ENCODE measurements at places on chromosomes 2 and 18. TPM values are rescaled to one million over a fixed set of nuclear protein-coding genes. Genes with fewer than 3 reads are reported as not detected.

DNA sequence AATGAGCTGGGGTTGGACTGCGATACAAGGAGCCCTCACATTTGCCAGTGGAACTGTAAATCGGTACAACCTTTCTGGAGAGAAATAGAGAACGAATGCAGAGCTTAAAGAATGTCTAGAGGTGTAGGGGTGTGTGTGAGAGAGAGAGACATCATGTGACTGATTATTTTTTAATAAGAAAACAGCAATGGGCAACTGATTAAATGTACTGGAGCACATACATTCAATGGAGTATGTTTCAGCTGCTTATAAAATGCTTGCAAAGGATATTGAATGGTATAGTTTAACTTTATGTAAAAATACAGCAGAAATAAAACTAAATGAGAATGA is 391 bp upstream of the TMEM17 start:
- H3K27ac ChIP-seq = no peak overlapping the region
- no peaks in the 10 kb centered on the region for H3K36me3 ChIP-seq
- no peaks in the 10 kb centered on the region for H3K27me3 ChIP-seq

GRCh38 chr18:59961070-59961469 is 61.3 kb downstream of the PMAIP1 start:
- no peaks in the 10 kb centered on the region for H3K36me3 ChIP-seq
- DNase-seq = no peak
- no peaks in the 10 kb centered on the region for H3K27me3 ChIP-seq
- H3K4me1 ChIP-seq = no peaks in the 10 kb centered on the region

DNA sequence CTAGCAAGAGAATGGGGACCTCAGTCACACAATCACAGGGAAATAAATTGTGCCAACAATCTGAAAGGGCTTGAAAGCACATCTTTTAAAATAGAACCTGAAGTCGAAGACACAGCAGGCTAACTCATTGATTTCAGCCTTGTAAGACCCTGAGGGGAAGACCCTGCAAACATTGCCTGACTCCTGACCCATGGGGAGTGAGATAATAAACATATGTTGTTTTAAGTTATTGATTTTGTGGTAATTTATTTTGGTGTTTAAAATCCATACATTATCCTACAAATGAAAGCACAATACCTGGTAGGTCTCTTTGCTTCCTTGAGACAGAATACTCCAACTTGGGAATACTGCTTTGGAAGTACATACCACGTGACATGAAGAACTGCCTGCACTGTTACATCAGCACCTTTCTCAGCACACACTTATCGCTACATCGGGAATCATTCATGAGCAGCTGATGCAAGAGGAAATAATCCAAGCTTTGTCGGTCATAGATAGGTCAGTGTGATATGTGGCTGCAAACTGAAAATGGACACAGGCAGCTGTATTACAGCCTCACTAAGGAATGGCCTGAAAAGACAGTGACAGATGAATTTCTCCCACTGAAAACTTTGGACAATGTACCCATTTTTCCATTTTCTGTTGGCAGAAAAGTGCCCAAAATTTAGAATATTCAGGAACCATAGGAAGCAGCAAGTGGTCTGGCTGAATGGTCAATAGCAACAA is 494.5 kb upstream of the MAP2 start:
- H3K27me3 ChIP-seq = no peaks in the 10 kb centered on the region
- H3K27ac ChIP-seq = no peak overlapping the region
- no peak for DNase-seq
- no peaks in the 10 kb centered on the region for H3K36me3 ChIP-seq
- no peak overlapping the region for H3K4me3 ChIP-seq
- no peaks in the 10 kb centered on the region for H3K4me1 ChIP-seq

- H3K4me1 ChIP-seq = no peaks in the 10 kb centered on the region
- H3K27me3 ChIP-seq = no peaks in the 10 kb centered on the region
- no peak overlapping the region for H3K4me3 ChIP-seq
- H3K27ac ChIP-seq = no peak overlapping the region
Measured at GRCh38 chr2:61340242-61340641, 130.6 kb downstream of the USP34 start.

DNA sequence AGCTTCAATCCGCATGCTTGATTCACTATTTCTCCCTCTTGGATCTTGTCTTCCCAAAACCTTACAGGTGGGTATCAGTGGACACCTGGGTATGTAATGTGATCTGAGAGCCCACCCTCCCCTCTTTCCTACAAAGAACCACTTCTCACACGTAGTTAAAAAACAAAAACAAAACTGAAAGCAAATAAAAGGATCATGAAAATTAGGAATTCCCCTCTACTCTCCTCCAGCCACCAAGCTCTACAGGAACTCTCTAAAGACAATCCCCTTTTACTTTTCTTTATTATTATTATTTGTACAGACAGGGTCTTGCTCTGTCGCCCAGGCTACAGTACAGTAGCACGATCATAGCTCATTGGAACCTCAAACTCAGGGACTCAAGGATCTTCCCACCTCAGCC is 40.8 kb upstream of the MYO1B start:
- peak overlapping the region; percentile 42 for H3K4me3 ChIP-seq
- no peak overlapping the region for H3K27ac ChIP-seq
- H3K4me1 ChIP-seq = peaks cover 22% of the 10 kb centered on the region

GRCh38 chr2:7567646-7568045 is 650.4 kb downstream of the RNF144A start:
- no peaks in the 10 kb centered on the region for H3K36me3 ChIP-seq
- peak overlapping the region; percentile 61 for H3K27ac ChIP-seq
- H3K27me3 ChIP-seq = no peaks in the 10 kb centered on the region
- peak; percentile 90 for DNase-seq

- peak overlapping the region; percentile 84 for H3K4me3 ChIP-seq
- peak overlapping the region; percentile 99 for H3K27ac ChIP-seq
- H3K36me3 ChIP-seq = no peaks in the 10 kb centered on the region
- peak; percentile 89 for DNase-seq
- no peaks in the 10 kb centered on the region for H3K27me3 ChIP-seq
Measured at GRCh38 chr2:96537066-96537733, 648 bp downstream of the ARID5A start.

- no peaks in the 10 kb centered on the region for H3K4me1 ChIP-seq
- H3K4me3 ChIP-seq = peak within 1 kb of the TSS; percentile 65
- peak within 1 kb of the TSS; percentile 45 for H3K27ac ChIP-seq
- peak; percentile 51 for DNase-seq
Measured at GRCh38 chr2:224039080-224039769, at the start of gene SERPINE2. Gene SERPINE2, minus strand, starts transcription at chr2:224039286. Its CDS starts 37,386 bp downstream, at chr2:224001900.

GRCh38 chr2:86138736-86139625 is 32.9 kb downstream of the PTCD3 start:
- H3K27me3 ChIP-seq = no peaks in the 10 kb centered on the region
- H3K36me3 ChIP-seq = peaks cover 39% of the 10 kb centered on the region
- no peaks in the 10 kb centered on the region for H3K4me1 ChIP-seq
- no peak overlapping the region for H3K27ac ChIP-seq
- H3K4me3 ChIP-seq = no peak overlapping the region

- H3K27ac ChIP-seq = no peak overlapping the region
- no peaks in the 10 kb centered on the region for H3K4me1 ChIP-seq
- no peaks in the 10 kb centered on the region for H3K27me3 ChIP-seq
- DNase-seq = peak; percentile 23
- no peak overlapping the region for H3K4me3 ChIP-seq
Measured at GRCh38 chr2:134988994-134989605, 58.1 kb downstream of the MAP3K19 start.

DNA sequence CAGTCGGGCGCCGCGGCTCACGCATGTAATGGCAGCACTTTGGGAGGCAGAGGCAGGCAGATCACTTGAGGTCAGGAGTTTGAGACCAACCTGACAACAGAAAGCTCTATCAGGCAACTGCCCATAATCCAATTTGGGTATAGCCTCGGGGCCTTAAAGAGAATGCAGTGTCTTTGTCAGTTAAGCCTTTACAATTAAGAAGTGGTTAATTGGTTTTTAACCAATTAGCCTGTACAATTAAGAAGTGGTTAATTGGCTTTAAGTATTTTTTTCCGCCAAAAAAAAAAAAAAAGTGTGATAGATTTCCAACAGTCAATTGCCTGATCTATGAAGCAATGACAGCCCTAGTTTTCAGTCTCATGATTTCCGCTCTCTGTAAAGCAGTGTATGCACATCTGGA is 74.6 kb upstream of the NARS1 start:
- no peak overlapping the region for H3K27ac ChIP-seq
- H3K4me3 ChIP-seq = no peak overlapping the region
- no peaks in the 10 kb centered on the region for H3K27me3 ChIP-seq
- H3K4me1 ChIP-seq = no peaks in the 10 kb centered on the region

- H3K27me3 ChIP-seq = no peaks in the 10 kb centered on the region
- peak; percentile 86 for DNase-seq
- H3K4me1 ChIP-seq = no peaks in the 10 kb centered on the region
- H3K4me3 ChIP-seq = no peak overlapping the region
- no peak overlapping the region for H3K27ac ChIP-seq
Measured at GRCh38 chr2:100610381-100610831, 47.6 kb downstream of the PDCL3 start.

GRCh38 chr2:84946204-84947009 is 24.6 kb upstream of the KCMF1 start:
- peak overlapping the region; percentile 64 for H3K27ac ChIP-seq
- H3K4me3 ChIP-seq = peak overlapping the region; percentile 9
- H3K27me3 ChIP-seq = no peaks in the 10 kb centered on the region
- H3K4me1 ChIP-seq = peaks cover 16% of the 10 kb centered on the region
- no peaks in the 10 kb centered on the region for H3K36me3 ChIP-seq
- peak; percentile 57 for DNase-seq

DNA sequence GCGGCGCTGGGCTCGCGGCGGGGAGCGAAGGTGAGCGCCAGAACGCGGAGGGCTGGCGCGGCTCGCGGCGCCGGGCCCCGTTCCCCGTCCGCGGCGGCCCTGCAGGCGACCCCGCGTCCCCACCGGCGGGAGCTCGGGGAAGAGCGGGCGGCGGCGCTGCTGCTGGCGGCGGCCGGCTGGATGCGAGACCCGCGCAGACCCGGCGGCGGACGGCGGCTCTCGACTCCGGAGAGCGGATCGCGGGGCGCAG is 213 bp downstream of the DOK6 start:
- DNase-seq = no peak
- H3K4me3 ChIP-seq = no peak overlapping the region
- H3K27me3 ChIP-seq = peaks cover 6% of the 10 kb centered on the region
- H3K4me1 ChIP-seq = no peaks in the 10 kb centered on the region
- H3K27ac ChIP-seq = no peak overlapping the region
- no peaks in the 10 kb centered on the region for H3K36me3 ChIP-seq

DNA sequence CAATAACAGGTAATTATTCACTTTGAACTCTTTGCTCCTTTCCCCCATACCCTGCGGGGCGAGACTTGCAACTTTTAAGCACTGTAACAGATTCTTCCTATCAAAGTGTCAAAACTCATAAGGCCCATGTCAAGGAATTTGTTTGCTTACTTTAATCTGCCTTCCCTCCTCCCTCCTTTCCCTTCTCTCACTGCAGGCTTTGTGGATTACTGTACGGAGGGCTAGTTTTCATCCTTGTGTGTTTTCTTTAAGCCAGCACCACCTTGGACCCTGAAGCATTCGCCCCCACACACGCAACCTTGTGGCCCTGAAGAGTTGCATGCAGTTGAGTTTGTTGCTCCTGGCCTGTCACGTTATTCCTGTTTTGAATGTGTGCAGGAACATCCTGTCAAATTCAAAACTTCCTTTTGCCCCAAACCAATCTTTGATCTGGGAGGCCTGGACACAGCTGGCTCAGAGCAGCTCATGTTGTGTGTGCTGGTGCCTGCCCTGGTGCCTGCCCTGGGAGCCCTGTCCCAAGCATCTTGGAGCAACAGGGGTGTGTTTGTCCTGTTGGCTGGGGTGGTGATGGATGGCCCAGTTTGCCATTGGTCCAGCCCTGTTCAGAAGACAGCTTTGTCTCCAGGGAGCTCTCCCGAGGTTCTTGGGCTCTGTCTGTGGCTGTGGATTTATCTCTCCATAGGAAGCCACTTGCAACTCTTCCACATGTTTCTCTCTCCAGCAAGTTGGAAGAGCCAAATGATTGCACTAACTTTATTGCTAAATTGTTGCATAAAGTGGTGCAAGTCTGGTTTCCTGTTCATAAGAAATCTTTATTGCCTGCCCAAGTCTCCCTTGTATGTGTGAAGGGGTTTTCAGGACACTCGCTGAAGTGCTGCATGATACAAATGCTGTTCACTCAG is 199.6 kb downstream of the VAPA start:
- H3K27ac ChIP-seq = no peak overlapping the region
- H3K4me3 ChIP-seq = no peak overlapping the region
- no peak for DNase-seq
- H3K27me3 ChIP-seq = no peaks in the 10 kb centered on the region
- H3K4me1 ChIP-seq = no peaks in the 10 kb centered on the region

- H3K4me1 ChIP-seq = no peaks in the 10 kb centered on the region
- no peaks in the 10 kb centered on the region for H3K27me3 ChIP-seq
- DNase-seq = no peak
- no peak overlapping the region for H3K4me3 ChIP-seq
Measured at GRCh38 chr2:73162856-73163391, 39.5 kb upstream of the NOTO start.

- no peaks in the 10 kb centered on the region for H3K36me3 ChIP-seq
- no peak overlapping the region for H3K27ac ChIP-seq
Measured at GRCh38 chr2:168037778-168038177, 209.6 kb downstream of the STK39 start.

DNA sequence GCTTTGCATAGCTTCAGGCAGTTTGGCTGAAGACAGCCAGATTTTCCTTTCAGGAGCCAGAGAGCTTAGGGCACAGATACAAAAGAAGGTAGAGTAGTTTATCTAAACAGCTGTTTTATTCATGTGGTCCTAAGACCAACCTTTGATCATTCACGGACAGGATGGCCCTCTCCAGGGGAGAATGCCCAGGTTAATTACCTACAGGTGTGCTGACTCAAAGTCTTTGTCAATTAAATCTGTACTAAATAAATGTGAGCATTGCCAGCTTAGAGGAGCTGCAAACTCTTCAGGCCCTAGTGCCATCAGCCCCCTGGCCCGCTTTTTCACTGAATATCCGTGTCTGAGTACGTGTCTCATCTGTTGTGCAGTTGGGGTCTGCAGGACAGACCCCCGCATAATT is 554.7 kb downstream of the NUP35 start:
- DNase-seq = no peak
- H3K4me3 ChIP-seq = no peak overlapping the region
- H3K27me3 ChIP-seq = no peaks in the 10 kb centered on the region
- H3K4me1 ChIP-seq = no peaks in the 10 kb centered on the region

Gene RIT2
- not detected for total RNA-seq

Gene ACVR1C
- total RNA-seq = 9.4 TPM

Gene RGPD3
- not detected for total RNA-seq

Gene SRD5A2
- not detected for total RNA-seq

Gene SIX2
- not detected for total RNA-seq

Gene SPATA3
- total RNA-seq = not detected

Gene DSG1
- total RNA-seq = not detected

Gene CCL20
- 0.36 TPM for total RNA-seq

Gene CAPG
- 154 TPM for total RNA-seq

Gene C2orf72
- total RNA-seq = not detected

Measured in naive thymus-derived CD4-positive, alpha-beta T cell (primary cell).